ENCODE measurements at places on chromosomes 5 and 9.
A peak's percentile ranks its signal among the peaks of the same experiment; 100 is the strongest.

DNA sequence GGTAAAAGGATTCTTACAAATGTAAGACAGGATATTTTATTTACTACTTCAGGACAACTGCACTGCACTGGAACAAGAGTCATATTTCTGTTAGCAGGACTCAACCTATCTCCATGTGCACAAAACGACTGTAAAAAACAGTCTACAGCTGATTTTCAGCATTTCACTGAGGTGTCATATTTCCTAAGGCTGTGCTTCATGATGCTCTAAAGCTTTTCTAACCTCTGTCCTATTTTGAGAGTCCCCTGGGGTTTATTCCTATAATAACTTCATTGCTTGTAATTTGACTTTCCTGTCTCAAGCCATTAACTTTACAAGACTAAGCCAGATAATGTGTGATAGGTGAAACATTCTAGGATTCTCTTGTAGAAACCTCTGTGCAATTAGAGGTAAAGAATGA, 472.3 kb downstream of the HINT1 start:
- no peak for DNase-seq

- DNase-seq: no peak
Measured at GRCh38 chr9:117821954-117822353, 117.8 kb downstream of the TLR4 start.

DNA sequence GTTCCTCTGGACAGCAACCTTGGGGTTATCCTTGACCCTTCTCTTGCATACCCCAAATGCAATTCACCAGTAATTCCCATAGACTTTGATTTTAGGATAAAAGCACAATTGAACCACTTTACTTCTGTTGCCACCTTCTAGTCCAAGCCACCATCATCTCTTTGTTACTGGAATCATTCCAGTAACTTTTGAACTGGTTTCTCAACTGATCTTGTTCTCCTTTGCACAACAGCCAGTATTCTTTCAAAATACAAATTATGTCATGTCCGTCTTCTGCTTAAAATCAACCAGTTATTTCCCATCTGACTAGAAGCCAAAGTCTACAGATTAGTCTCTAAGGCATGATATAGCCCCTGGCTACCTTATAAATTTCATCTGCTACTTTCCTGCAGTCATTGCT, 21.4 kb downstream of the SLC25A46 start:
- no peak for DNase-seq

GRCh38 chr5:9468060-9468388, 77.9 kb downstream of the SEMA5A start:
- no peak for DNase-seq

GRCh38 chr5:6719417-6719816, 6.2 kb downstream of the TENT4A start:
- no peak for DNase-seq

GRCh38 chr5:180018347-180019060, 53.1 kb downstream of the RNF130 start:
- no peak for DNase-seq

DNA sequence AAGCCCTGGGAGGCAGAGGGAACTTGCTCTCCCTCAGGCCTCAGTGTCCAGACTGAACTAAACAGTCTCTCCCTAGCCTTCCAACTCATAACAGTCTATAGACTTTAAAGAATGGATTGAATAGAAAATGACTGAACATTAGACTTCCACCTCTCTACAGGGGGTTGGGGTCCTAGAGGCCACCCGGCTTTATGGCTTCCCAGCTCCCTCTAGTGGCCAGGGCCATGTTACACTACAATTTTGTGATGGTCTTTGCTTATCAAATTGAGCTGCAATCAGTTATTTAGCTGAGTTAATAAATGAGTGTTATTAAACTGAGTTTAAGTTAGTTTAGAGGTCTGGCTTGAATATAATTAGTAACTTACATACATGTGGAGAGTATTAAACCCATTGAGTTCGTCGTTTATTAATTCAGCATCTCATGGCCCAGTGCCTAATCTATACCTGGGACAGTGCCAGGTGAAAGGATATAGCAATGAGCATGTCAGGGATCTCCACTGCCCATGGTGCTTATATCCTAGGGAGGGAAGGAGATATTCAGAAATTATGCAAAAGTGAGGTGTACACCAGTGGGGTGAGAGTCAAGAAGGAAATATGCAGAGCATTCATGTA, 105.2 kb downstream of the SH3TC2 start:
- peak; percentile 7 for DNase-seq

DNA sequence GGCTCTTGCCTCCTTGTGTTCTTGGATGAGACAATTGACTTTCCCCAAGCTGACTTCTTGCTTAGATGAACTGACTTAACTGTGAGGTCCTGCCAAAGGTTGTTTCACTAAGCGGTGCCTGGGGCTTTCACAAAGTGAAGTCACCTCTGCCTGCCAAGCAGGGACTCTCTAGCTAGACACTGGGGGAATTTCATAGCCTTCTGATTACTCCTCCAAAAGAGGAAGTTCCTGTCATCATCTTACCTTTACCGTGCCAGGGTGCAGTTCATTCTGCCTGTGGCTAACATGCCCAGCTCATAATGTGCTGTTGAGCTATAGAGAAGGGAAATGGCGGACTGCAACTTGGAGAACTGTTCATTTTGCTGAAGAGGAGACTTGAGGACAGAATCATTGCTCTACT, 472.0 kb upstream of the WWC1 start:
- DNase-seq: no peak

DNA sequence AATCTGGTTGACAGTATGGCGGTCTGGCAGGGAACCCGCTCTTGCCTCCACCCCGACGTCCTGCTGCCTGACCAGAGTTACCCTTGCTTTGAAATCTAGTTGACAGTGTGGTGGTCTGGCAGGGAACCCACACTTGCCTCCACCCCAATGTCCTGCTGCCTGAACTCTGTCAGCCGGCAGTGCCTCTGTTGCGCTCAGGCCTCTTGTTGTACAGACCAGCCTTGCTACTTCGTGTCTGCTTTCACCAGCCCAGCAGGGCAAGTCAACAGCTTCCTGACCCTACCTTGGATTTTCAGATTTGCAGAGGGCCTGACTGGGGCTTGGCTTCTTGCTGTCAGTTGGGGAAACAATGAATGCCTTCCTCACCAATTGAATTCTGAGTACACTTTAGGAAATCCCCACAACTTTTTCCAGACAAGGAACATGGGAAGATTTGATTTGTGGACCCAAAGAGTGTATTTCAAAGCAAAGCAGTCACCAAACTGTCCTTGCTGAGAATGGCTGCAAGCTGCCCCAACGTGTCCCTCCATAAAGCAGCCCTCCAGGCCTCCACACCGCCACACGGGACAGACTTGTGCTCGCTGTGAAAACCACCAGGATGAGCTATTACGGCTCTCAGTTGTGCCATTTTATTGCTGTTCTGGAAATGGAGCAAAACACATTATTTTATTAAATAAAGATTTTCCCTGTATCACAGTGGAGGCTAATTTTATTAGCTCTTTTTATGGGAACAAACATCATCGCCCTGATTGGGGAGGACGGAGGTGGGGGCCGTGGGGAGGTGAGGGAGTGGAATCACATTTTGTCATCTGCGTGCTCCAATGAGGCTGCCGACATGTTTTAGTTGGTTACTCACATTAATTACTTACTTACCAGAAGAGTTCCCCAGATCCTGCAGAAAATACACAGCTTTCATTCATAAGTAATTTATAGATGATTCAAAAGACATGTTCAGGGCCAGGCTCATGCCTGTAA, 189.3 kb downstream of the AOPEP start:
- DNase-seq: no peak

- no peak for DNase-seq
Measured at GRCh38 chr5:164748861-164749260, 1243.4 kb downstream of the MAT2B start.

DNA sequence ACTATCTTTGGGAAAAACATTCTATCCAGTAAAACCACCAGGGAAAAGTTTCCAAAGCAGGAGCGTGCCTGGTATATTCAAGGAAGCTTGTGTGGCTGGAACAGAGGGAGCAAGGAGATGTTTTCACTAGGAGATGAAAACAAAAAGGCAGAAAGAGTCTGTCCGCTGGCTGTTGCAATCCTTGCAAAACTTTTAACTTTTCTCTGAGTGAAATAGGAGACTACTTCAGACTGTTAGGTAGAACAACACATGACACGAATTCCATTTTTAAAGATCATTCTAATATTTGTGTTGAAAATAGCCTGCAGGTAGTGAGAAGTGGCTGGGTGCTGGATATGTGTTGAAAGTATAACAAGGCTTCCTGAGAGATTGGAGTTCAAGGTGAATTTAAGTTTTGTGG, 69.5 kb downstream of the PRR16 start:
- no peak for DNase-seq

DNA sequence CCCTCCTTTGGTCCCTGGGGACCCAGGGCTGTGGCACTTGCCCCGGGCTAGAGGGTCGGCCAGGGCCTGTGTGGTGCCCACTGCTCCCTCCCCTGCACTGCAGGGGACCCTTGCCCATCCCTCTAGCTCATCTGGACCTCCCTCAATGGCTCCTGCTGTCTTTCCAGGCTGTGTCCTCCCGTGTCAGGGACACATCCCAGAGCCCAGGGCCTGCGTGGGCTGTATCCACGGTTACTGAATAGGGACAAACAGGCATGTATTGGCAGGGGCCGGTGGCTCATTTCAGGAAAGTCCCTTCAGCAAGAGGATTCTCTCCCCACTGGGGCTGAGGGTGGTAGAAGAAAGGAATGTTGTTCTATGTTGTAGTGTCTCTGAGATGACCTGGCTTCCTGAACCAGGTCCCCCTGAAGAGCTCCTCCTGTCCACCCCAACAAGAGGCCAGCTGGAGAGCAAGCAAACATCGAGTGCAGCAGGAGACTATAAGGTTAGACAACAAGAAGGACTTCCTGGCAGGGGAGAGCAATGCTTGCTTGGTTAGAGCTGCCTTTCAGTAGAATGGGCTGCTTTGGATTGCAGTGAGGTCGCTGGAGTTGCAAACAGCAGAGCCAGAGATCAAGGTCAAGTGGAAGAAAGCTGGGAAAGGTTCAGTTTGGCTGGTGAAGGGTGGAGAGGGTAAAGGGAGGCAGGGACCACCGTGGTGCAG, 1.0 kb upstream of the CRB2 start:
- no peak for DNase-seq

DNA sequence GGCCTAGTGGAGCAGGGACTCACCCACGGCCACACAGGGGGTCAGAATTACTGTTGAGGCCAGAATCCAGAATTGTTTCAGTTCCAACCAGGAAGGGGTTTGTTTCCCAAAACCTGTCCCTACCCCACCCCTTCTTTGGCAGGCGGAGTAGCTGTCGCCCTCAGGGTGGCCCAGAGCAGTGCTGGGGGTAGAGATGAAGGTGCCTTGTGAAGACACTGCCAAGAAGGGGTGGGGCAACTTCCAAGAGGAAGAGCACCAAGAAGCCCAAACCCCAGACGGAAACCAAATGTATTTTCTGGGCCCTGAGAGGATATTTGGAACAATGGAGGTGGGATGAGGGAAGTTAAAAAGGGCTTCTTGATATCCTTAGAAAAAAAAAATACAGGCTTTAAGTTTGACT, 11.4 kb upstream of the NDST1 start:
- no peak for DNase-seq

- no peak for DNase-seq
Measured at GRCh38 chr9:102867488-102867887, 127.6 kb upstream of the CYLC2 start.

DNA sequence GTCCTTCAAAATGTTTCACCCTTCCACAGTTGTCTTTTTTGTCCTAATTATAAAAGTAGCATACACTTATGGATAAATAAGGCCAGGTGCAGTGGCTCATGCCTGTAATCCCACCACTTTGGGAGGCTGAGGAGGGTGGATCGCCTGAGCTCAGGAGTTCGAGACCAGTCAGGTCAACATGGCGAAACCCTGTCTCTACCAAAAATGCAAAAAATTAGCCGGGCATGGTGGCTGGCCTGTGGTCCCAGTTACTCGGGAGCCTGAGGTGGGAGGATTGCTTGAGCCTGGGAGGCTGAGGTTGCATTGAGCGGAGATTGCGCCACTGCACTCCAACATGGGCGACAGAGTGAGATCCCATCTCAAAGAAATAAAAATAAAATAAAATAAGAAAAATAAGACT, 1.6 kb downstream of the C5orf52 start:
- no peak for DNase-seq

DNA sequence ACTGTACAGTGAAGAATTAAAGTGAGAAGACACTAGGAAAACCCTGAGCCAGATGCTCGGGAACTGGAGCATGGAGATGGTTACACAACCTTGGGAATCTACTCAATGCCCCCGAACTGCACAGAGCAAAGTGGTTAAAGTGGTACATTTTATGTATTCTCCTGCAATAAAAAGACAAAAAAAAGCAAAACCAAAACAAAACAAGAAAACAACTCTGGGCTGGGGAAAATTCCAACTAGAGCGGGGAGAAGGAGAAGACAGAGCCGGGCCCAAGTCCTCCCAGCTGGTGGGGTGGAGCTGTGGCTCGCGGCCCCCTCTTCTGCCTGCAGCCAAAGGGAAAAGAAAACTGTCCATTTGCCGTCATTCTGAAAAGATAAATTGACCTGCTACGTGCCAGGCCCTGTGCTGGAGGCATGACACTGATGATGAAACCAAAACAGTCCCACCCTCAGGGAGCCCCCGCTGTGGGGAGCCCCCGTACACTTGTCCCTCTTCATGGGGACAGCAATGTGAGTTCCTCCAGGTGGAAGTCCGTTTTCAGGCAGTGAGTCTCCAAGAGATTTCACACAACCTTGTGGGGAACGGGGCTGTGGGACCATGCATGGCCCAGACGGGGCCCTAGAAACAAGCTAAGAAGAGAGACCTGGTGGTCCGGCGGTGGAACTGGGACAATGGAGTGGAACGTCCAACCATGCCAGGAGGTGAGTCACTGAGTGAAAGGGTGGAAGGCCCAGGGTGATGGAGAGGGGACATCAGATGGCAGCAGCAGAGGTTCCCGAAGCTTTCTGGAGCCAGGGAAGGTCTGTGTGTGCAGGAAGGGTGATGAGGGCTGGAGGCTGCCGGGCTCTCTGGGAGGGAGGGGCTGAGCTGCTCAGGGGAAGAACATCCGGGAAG, 114.8 kb upstream of the COL5A1 start:
- no peak for DNase-seq

- DNase-seq: no peak
Measured at GRCh38 chr5:132663771-132664695, 6.1 kb downstream of the IL13 start.

- DNase-seq: no peak
Measured at GRCh38 chr9:94855903-94856302, 129.4 kb downstream of the AOPEP start.

DNA sequence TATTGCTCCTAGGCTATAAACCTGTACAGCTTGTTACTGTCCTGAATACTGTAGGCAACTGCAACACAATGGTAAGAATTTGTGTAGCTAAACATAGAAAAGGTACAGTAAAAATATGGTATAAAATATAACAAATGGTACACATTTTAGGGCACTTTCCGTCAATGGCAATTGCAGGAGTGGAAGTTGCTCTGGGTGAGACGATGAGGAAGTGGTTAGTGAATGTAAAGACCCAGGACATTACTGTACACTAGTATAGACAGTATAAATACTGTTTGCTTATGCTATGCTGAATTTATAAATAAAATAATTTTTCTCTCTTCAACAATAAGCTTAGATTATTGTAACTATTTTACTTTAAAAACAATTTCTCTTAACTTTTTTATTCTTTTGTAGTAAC, 15.6 kb upstream of the ADRB2 start:
- DNase-seq: no peak

DNA sequence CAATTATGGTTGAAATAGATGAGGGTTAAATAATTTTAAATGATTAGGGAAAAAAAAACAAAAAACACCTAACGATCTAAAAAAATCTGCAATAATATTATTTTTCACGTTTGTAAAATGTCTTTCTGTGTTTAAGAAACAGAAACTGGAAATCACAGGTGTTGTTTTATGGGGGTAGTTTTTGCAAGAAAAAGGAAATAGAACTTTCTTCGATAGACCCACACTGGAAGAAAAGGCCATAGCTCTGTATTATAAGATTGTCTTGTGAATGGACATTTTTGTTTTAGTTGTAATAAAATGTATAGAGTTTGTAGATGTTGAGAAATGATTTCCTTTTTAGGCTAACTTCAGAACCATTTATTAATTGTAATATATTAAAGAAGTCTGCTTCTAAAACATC, 5.5 kb downstream of the CSNK1G3 start:
- DNase-seq: no peak
